Panc1 (cell line): ENCODE measurements at places on chromosomes 12 and 14. TPM values are rescaled to one million over a fixed set of nuclear protein-coding genes. Genes with fewer than 3 reads are reported as not detected.

Gene LRTM2
- total RNA-seq = not detected

Gene PLEKHH1
- total RNA-seq = 6.7 TPM

Gene GRIP1
- total RNA-seq = 9.2 TPM

Gene SCNN1A
- total RNA-seq = 17.1 TPM

Gene MYH6
- total RNA-seq = not detected

Gene GAS2L3
- total RNA-seq = 47.4 TPM

Gene NEUROD4
- not detected for total RNA-seq

Gene CIT
- 67.9 TPM for total RNA-seq
